ENCODE measurements at places on chromosomes 16 and 17. TPM values are rescaled to one million over a fixed set of nuclear protein-coding genes. Genes with fewer than 3 reads are reported as not detected.

DNA sequence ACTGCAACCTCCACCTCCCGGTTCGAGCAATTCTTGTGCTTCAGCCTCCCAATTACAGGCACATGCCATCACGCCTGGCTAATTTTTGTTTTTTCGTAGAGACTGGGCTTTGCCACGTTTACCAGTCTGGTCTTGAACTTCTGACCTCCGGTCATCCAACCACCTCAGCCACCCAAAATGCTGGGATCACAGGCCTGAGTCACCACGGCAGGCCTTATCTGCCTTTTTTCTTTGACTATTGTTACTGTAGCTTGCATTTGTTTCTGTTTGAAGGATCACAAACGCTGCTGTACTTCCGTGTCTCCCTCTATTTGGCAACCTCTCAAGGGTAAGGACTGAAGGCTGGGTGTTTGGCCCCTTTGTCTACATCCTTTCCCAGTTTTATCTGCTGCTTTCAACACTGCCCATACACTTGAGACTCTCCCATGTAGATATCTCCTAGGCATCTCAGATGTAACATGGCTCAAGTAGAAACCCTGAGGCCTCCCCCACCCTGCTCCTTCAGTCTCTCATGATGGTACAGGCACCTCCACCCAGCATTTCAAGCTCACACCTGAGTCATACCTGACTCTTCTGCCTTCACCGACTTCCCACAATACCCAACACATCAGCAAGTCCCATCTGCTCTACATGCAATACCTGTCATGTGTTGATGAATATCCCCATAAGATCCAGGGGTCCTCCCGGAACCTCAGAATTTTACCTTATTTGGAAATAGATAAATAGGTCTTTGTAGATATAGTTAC, 219.0 kb downstream of the CPPED1 start:
- DNase-seq, result no peak

DNA sequence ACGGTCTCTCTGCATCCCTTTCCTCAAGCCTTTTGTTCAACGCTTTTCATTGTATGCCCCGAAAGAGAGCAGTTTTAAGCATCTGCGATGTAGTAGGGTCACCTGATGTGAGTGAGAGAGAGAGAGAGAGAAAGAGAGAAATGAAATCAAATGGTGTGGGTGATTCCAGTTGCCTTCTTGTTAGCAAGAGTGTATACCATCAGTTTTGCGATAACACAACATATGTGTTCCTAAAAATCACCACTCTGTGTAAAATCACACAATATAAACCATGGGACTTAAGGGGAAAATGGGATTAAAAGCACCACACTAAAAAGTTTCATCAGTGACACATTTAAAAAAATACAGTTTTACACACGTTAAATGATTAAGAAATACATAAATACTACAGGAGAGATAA, 1102.7 kb upstream of the EEF2KMT start:
- no peak for DNase-seq

- DNase-seq, result no peak
These were observed 1110.2 kb downstream of the CDH11 start for GRCh38 chr16:64011650-64012049.

- no peak for DNase-seq
These were observed 789 bp upstream of the PIPOX start for GRCh38 chr17:29042026-29042678.

DNA sequence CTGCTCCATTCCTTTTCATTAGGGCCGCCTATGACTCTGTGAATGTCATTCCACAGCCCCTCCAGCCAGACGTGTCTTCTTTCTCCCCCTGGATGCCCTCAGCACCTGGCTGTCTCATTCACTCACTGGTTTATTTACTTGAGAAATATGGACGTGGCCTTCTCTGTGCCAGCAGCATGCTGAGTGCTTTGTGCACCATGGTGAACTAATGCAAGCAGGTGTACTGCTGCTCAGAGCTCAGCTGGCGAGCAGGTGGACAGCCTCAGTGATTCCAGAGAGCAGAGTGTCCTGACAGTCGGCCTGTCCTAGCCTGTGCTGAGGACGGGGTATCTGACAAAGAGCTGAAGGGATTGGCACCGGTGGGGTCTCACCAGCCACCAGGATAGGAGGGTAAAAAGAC, 96.7 kb downstream of the GNAO1 start:
- DNase-seq, result no peak

GRCh38 chr17:74011966-74012365, 191.5 kb upstream of the RPL38 start:
- no peak for DNase-seq

DNA sequence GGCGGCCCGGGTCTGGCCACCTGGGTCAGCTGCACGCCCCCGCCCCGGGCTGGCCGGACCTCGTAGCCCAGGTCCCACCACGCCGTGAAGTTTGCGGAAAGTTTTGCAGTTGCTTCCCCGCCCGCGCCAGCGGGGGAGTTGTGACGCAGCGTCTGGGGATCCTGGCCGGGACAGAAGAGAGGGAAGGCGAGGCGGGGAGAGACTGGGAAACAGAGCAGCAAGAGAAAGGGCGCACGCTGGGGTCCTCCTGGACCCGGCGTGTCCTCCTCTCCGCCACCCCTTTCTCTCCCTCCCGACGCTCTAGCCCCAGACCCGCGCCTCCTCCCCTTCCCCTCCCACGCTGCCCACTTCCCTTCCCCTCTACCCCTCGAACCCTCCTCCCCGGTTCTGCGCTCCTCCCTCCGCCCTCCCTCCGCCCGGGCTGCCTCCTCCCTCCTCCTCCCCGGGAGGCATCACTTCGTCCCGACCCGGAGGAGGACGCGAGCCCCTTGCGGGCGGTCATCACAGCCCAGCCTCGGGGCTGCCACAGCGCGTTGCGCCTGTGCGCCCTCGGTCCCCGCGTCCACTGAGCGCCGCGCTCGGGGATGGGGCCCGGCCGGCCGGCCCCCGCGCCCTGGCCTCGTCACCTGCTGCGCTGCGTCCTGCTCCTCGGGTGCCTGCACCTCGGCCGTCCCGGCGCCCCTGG, at the start of gene MRC2:
MRC2 (plus strand) TSS at position 452 of the 685 bp plus-strand sequence; CDS start at position 585, 133 bp downstream.
- peak; percentile 79 for DNase-seq

The CES5A gene
- polyA plus RNA-seq, result 0.13 TPM

DNA sequence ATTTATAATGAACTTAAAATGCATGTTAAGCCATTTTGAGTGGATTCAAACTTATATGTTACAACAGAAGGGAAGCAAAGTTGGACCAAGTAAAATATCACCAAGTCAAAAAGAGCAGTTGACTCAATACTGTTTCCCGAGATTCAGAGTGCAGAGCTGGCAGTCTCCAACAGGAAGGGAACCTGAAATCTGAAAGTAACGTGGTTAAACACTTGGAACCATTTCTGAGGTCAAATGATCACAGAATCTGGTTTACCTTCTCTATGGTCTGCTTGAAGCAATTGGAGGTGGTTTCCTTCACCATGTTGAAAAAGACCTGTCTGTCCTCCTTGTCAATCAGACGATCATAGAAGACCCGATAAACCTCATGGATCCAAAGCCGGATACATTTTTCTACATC, 86.5 kb downstream of the LYRM1 start:
- DNase-seq, result no peak

The SHCBP1 gene
- 8.7 TPM for polyA plus RNA-seq

DNA sequence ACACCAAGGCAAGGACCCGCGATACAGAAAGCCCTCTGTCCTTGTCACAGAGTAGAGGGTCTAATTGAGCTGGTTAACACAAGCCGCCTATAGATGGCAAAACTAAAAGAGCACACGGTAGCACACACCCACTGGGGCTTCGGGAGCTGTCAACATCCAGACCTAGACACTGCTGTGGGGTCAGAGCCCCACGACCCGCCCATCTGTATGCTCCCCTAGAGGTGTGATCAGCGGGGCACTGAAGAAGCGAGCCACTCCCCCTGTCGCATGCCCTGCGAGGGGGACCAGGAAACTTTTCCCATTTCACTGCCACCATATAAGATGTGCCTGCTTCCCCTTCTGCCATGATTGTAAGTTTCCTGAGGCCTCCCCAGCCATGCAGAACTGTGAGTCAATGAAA, 1255.8 kb upstream of the CDH8 start:
- DNase-seq, result no peak

DNA sequence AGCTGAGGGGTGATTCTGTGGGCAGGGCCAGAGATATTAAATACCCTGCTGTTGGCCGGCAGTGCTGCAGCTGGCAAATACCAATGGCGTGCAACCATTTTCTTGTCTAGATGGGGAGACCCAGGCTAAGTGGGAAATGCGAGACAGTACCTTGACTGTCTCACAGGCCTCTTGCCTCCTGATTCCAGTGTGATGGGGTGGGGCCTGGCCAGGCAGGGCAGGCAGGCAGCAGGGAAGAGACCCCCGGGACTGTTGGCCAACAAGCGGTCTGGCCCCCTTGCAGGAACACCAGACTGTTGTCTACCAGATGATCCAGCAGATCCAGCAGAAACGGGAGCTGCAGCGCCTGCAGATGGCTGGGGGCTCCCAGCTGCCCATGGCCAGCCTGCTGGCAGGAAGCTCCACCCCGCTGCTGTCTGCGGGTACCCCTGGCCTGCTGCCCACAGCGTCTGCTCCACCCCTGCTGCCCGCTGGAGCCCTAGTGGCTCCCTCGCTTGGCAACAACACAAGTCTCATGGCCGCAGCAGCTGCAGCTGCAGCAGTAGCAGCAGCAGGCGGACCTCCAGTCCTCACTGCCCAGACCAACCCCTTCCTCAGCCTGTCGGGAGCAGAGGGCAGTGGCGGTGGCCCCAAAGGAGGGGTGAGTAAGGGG, 5.7 kb upstream of the CISD3 start:
- no peak for DNase-seq

The KLHL10 gene
- polyA plus RNA-seq, result 0.27 TPM

The CBLN1 gene
- 0.09 TPM for polyA plus RNA-seq

The ABAT gene
- 61.1 TPM for polyA plus RNA-seq

GRCh38 chr17:77772899-77773358, 185.6 kb upstream of the TNRC6C start:
- DNase-seq, result no peak

GRCh38 chr16:79404571-79404970, 196.0 kb downstream of the MAF start:
- DNase-seq, result no peak

Data from renal pelvis (tissue), 12 donors.